Activated CD8-positive, alpha-beta memory T cell treated with anti-CD3 and anti-CD28 coated beads, Interleukin-2, amount 10 ng/mL, durations not matched to agents 7 days and 5 days (primary cell): ENCODE measurements at places on chromosomes 4 and X. TPM values are rescaled to one million over a fixed set of nuclear protein-coding genes. Genes with fewer than 3 reads are reported as not detected.
A peak's percentile ranks its signal among the peaks of the same experiment; 100 is the strongest.

- no peaks in the 10 kb centered on the region for H3K27me3 ChIP-seq
- peak overlapping the region; percentile 56 for H3K4me3 ChIP-seq
- peak overlapping the region; percentile 78 for H3K27ac ChIP-seq
- peaks cover 7% of the 10 kb centered on the region for H3K36me3 ChIP-seq
- DNase-seq: no peak
Observed at GRCh38 chrX:79138658-79139241, 5.7 kb upstream of the GPR174 start.

The GRIA2 gene
- not detected for total RNA-seq

- H3K27me3 ChIP-seq: no peaks in the 10 kb centered on the region
- no peak for DNase-seq
- H3K27ac ChIP-seq: no peak overlapping the region
- peaks cover 4% of the 10 kb centered on the region for H3K4me1 ChIP-seq
Observed at GRCh38 chr4:2696423-2696822, 59.7 kb downstream of the TNIP2 start.

The NR3C2 gene
- 2.2 TPM for total RNA-seq
